GM04503 (cell line): ENCODE measurements at places on chromosomes 7 and 10.

DNA sequence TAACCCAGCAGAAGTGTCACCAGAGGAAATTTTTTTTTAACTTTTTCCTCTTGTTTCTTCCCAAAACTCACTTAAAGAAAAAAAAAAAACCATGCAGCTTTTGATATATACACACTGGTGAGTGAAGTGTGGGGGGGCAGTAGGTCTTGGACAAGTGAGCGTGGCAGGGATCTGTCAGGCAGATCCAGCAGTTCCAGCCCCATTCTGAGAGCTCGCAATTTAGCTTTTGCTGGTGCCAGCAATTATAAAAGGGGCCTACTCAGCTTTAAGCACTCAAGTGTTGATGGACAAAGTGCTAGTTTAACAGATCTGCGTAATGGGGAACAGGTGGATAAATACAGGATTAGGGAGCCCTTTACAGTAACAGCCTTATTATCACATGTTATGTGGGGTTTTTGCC lies 619.2 kb upstream of the GALNT17 start:
- DNase-seq = no peak

DNA sequence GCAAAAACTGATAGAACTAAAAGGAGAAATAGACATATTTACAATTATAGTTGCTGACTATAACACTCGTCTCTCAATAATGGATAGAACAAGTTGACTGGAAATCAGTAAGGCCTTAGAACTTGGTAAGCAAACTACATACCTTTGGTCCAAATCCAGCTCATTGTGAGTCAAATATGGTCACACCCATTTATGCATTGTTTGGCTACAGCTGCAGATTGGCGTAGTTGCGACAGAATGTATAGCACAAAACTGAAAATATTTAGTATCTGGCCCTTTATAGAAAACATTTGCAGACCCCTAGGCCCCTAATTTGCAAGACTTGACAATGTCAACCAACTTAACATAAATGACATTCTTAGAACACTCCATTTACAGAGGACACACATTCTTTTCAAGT lies 103.6 kb upstream of the EGR2 start:
- DNase-seq = no peak

- peak; percentile 89 for DNase-seq
Observed at GRCh38 chr10:12333380-12334185, 15.8 kb upstream of the CAMK1D start.

DNA sequence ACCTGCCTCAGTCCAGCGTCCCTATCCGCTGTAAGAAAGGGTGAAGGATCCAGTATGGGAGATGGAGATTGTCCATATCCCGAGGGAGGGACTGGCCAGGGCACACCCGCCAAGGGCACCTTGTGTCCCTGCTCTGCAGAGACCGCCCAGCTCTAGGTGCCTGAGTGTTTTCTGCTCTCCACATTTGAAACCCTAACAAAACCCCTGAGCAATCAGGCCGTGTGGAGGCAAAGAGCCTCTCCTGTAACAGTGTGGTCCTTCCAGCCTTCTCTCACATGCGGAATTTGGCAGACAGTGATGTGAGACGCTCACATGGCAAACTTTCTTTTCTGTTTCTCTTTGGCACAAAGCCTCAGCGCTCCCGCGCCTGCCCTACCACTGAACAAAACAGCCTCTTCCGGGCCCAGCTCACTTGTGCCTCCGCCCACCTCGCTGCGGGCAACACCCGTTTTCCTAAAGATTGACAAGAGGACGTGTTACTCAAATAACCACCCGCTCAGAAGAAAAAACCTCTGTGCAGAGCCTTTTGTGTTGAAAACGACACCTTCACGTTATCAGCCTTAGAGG lies 514.8 kb downstream of the DNAJB6 start:
- DNase-seq = no peak

- no peak for DNase-seq
Observed at GRCh38 chr10:79380946-79381721, 33.9 kb downstream of the PPIF start.

GRCh38 chr7:132377015-132377414 lies 199.3 kb downstream of the PLXNA4 start:
- no peak for DNase-seq

DNA sequence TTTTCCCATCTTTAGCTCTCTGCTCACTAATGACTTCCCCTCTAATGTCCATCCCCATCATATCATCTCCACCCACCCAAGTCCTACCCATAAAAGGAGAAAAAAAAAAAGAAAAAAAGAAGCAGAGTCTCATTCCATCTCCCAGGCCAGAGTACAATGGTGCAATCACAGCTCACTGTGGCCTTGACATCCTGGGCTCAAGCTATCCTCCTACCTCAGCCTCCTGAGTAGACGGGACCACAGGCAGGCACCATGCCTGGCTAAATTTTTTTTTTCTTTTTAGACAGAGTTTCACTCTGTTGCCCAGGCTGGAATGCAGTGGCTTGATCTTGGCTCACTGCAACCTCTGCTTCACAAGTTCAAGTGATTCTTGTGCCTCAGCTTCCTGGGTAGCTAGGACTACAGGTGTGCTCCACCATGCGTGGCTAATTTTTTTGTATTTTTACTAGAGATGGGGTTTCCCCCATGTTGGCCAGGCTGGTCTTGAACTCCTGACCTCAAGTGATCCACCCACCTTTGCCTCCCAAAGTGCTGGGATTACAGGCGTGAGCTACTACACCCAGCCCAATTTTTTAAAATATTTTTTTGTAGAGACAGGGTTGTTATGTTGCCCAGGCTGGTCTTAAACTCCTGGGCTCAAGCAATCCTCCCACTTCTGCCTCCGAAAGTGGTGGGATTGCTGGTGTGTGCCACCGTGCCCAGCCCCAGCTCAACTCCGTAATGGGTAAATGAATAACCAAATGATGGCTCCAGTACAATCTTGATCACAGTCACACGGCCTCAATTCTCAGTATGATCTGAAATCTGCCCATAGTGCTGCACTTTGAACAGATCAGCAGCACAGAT lies 24.6 kb upstream of the SGMS1 start:
- no peak for DNase-seq

- no peak for DNase-seq
Observed at GRCh38 chr7:94700926-94701554, 45.1 kb upstream of the SGCE start.

- no peak for DNase-seq
Observed at GRCh38 chr7:120334475-120334874, 61.5 kb downstream of the KCND2 start.
